ENCODE measurements at places on chromosomes 3 and 15.

GRCh38 chr15:33551860-33552259 lies 241.1 kb downstream of the RYR3 start:
- no peak for ATAC-seq

- no peak for ATAC-seq
Measured at GRCh38 chr3:29011441-29011840, 269.4 kb upstream of the RBMS3 start.

DNA sequence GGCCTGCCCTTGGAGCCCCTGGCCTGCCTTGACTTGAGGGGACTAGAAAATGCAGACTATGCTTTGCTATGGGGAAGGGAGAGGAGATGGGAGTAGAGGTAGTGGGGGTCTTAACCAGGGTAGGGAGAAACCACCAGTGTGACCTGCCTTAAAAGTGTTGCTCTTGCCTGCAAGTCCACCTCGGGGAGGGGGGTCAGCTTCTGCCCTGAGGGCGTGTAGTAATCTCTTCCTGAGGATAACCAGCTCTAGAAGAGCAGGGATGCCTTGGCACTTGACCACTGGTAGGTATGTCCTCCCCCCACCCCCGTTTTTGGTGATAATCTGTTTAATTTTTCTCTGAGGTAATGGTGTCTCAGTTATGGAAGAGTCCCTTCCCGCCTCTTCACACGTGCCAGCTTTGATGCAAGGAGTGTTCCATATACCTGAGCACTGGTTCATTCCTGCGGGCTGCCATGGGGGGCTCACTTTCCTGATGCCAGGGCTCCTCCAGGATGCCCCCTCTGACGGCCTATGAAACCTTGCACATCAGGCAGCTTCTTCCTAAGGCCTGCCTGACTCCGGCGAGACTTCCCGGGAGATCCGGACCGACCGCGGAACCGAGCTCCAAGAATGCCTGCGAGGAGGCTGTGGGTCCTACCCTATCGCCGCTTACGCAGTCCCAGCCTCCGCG lies 780 bp upstream of the P4HTM start:
- ATAC-seq, result peak; percentile 1

DNA sequence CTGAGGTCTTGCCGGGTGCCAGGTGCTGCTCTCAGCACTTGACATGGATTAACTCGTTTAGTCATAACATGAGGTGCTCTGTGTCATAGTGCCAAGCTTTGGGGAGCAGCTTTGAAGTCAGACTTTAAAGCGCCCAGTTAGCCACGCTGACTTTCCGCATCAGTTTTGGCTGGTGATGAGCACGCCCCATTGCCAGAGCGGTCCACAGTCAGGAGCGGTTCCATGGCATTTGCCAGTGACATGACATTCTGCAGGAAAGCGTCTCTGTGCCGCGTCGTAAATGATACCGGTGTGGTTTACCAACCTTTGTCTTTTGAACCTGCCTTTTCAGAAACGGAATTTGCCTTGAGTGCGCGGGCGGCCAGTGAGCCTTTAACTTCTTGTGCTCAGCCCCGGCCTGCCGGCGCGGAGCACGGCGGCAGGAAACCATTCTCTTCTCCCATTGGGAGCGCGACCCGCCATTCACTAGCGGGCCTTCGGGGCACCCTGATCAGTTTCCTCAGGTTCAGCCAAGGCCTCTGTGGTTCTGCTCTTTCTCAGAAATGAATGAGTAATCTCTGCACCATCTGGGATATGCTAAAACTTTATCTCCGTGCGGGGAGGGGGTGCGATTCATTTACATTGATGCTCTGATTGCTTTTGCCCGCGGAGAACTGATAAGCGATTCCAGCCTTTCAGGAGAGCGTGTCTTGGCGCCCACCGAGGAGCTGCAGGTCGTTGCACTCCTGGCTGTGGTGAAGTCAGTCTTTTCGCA lies 1.7 kb upstream of the SLC2A2 start:
- peak; percentile 88 for ATAC-seq

- ATAC-seq, result no peak
Measured at GRCh38 chr3:155442072-155442471, 148.6 kb upstream of the STRIT1 start.

GRCh38 chr15:40770147-40770721 lies 454 bp downstream of the C15orf62 start:
- no peak for ATAC-seq

- no peak for ATAC-seq
Measured at GRCh38 chr3:45894015-45894414, 7.7 kb downstream of the CCR9 start.

- no peak for ATAC-seq
Measured at GRCh38 chr15:57228395-57228794, 147.9 kb upstream of the CGNL1 start.

- ATAC-seq, result no peak
Measured at GRCh38 chr15:41838400-41838897, at the start of gene PLA2G4B. TSS of gene PLA2G4B (plus strand) at chr15:41838847. CDS start at chr15:41838914, 67 bp downstream.

DNA sequence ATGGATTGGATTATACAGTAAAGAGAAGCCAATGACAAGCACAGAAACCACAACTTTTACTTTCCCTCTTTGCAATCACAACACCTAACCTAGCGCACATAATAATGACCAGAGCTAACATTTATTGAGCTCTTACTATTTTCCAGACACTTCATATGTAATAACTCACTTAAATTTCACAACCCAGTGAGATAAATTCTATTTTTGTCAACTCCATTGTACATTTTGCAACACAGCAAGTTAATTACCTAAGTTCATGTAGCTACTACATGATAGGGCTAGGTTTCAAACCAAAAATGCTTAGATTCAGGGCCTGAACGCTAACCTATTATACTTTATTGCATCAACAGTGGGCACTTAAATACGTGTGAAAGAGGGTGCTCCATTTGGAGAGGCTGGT lies 89.5 kb downstream of the GADL1 start:
- no peak for ATAC-seq

DNA sequence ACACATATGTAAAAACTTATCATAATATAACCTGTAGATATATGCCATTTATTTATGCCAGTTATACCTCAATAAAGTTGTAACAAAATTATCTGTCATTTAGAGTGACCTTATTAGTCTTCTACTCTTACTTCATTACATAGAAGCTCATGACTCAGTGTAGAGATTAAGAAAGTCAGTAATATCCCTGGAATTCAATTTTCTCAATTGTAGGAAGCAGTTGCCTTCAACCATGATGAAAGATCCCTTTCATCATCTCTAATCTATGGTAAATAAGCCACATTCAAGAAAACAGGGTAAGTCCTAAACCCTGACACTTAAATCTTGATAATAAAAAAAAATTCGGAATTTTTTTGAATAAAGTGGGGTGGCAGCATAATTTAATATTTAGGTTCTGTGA lies 216.5 kb upstream of the PEX5L start:
- no peak for ATAC-seq

DNA sequence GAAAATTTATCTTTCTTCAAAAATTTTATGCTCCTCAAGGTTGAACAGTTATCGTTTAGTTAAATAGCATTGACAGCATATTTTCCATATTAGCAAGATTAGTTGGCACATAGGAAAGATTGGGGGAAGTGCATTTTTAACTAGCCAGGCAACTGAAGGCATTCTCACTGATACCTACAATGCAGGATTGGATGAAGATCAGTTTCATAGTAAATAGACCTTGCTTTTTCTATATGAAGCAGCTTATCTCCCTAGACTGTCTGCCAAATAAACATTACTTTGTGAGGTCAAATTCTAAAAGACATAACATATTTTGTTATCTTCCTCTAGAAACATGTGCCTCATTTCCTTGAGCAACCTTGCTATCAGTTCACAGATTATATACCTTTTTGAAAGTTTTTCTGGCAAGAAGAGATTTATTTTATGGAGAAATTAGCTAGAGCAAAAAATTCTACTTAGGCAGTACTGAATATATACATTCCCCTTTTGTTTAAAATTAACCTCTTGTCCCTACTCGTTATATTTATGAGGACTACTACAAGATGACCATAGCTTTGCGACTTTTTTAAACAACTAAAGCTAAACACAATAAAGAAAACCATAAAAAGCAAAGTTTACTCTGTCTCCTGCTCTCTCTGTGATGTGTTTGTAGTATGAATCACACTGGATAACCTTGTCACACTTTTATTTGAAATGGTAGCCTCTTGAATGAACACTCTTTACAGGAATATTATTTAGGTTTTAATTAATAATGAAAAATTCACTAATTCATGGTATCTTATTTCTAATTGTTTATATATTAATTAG lies 654.9 kb upstream of the TBL1XR1 start:
- ATAC-seq, result no peak
